Iris pigment epithelial cell (primary cell): ENCODE measurements at places on chromosomes 3 and 15.

GRCh38 chr3:129557548-129557894, 14.5 kb downstream of the H1-8 start:
- no peak for DNase-seq

DNA sequence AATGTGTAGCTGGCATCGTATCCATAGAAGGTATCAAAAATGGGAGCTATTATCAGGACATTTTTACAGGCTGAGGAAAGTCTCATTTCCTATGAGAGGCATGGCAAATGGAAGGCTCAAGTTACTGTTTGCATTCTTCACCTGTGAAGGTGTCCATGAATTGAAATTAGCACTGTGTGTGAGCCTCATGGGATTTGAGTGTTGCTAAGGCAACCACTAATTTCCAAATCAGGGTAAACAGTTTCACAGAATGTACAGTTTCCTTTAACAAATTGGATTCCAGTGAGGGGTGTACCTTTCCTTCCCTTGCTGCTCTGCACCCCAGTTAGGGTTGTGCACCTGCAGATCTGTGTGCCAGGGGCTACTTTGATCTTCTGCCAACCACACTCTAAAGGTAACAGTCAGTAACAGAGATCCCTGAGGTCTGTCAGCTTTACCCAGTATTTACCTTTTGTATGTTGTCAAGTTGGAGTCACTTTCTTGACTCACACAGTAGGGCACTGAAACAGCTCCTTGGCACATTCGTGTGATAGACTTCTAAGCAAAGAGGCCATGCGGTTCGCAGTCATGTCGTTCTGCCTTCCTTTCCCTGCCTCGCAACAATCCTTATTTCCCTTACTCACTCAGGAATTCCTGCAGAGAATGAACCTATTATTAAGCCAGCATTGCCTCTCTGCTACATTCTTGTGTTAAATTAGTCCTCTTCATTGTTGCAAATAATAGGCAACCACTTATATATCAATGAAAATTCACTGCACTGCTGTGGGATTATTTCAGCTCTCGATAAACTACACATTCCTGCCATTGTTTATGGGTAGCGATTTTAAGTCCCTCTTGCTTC, 129.8 kb upstream of the GBE1 start:
- no peak for DNase-seq

- DNase-seq = peak; percentile 43
Observed at GRCh38 chr3:188720636-188721035, 451.1 kb upstream of the TPRG1 start.

DNA sequence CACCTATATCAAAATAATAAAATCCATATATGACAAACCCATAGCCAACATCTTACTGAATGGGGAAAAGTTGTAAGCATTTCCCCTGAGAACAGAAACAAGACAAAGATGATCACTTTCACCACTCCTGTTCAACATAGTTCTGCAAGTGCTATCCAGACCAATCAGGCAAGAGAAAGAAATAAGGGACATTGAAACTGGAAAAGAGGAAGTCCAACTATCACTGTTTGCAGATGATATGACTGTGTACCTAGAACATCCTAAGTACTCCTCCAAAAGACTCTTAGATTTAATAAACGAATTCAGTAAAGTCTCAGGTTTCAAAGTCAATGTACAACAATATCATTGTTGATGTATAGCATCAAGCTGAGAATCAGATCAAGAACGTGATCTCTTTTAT, 35.6 kb upstream of the FGF7 start:
- DNase-seq = no peak

- peak; percentile 99 for DNase-seq
Observed at GRCh38 chr3:150469031-150469930, 61.2 kb downstream of the TSC22D2 start.

DNA sequence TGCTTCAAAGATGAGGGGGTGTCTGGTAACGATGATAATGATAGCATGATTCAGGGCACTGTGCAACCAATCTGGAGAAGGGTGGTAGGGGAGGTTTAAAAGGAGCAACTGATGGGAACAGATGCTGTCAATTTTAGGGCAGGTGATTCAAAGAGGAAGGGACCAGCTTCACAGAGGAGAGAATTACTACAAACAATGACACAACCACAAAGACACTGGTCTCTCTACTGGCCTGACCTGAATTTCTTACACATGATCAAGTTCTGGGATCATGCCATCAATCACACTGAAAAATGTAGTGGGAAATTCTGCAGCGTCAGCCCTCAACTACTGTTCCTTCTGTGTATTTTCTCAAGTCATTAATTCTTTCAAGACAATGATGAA, 2.6 kb upstream of the CDV3 start:
- peak; percentile 73 for DNase-seq

- no peak for DNase-seq
Observed at GRCh38 chr15:31316135-31316795, 10.4 kb upstream of the KLF13 start.
